Cortex of kidney (tissue), 1 donor: ENCODE measurements at places on chromosomes 3 and 15.

DNA sequence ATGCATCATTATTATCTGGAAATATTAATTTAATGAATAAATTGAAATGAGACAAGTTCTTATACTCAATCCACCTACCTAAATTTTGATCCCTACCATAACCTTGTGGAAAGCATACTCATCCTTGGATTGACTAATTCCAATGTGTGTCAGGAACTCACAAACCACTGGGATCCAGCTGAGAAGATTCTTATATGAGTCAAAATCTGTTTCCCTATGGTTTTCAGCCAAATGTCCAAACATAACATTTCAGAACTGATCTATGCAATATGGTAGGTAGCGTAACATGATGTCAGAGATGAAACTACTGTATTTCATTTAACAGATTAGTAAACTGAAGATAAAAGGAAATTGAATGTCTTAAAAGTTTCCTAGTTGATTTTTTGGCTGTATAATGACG is 250.0 kb downstream of the PLOD2 start:
- no peak for DNase-seq

GRCh38 chr3:114624047-114624445 is 330.2 kb downstream of the TIGIT start:
- DNase-seq: no peak

DNA sequence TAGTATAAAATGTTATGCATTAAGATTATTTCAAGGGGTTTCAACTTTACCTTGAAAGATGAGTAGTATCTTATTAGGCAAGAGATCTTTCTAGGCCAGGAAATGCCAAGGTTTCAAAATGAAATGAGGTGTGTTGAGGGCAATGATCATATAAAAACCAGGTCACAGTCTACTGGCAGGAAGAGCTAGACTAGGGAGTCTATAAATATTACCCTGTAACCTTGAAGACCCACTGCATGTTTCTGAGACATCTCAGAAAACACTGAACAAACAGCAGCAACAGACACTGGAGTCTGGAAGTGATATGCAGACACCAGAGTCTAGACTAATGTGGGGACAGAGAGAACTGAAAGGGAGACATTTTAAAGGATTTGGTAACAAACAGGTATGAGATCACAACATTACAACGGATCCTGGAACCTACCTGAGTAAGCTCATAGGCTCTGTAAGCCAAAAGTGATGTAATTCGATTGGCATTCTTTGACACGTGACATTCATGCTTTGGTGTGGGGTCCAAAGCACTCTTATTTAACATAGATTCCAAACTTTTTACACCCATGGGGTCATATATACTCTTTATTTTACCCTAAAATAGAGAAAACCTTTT is 15.0 kb downstream of the TASOR start:
- no peak for DNase-seq

DNA sequence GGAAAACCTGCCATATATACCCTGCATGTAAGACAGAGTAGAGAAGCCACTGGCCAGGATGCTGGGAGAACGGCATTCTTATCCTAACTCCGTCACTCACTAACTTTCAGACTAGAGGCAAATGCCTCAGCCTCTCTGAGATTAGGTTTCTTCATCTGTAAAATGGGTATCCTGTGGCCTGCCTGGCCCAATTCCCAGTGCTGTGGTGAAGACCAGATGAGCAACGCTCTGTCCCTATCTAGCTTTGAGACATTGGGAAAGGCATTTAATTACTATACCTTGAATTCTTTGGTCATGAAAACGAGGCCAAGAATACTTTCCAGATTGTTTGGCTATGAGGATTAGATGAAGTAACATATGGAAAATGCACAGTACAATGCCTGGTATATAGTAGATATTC is 35.9 kb downstream of the CEMIP start:
- DNase-seq: no peak
